Ammon's horn (tissue), 1 donor: ENCODE measurements at places on chromosomes 5 and 9.

- DNase-seq: no peak
Observed at GRCh38 chr9:70324963-70325362, 66.2 kb downstream of the SMC5 start.

DNA sequence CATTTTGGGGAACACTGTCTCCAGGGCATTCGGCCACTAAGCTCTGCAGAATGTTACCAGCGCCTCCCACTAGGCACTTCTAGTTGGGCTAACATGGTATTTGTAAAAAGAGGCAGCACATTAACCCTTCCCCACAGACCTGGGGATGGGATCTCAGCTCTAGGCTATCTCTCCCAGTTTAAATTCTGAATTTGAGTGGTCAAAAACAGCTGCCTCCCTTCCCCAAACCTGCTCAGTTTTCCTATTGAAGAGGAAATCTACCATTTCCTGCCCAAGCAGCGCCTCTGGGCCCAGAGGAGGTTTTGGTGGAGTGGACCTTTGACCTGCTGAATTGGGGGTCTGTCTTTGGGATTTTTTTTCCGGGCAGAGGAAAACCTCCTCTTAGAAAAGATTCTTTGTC, 53.2 kb downstream of the ENC1 start:
- no peak for DNase-seq

DNA sequence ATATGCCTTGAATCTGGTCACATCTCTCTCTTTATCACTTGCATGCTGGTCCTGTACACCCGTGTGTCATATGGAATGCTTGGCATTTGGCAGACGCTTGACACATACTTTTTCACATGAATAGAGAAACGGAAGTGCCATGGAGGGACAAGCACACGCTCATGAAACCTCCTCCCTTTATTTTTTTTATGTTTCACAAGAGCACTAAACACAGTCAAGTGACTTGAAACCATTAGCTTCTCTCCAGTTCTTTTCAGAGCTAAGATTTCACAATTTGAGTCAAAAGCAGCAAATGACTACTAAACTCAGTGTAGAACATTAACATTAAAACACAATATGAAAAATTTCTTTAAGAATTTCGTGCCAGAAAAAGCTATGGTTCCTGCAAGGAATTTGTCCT, 151.1 kb downstream of the DOCK2 start:
- no peak for DNase-seq

DNA sequence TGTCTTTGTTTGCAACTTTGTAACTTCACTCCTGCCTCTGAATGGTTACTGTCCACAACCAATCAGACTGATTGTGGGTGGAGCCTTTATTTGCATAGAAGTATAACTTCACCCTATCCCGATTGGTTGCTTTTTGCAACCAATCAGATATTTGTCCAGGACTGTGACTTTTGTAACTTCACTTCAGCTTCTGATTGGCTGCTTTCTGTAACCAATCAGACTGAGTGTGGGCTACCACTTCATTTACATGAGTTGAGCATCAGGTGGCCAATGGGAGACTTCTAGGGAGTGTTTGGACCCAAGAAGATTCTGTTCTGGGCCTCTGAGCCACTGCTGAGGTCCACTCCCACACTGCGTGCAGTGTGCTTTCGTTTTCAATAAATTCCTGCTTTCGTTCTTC, 1810.7 kb upstream of the CDH6 start:
- no peak for DNase-seq

DNA sequence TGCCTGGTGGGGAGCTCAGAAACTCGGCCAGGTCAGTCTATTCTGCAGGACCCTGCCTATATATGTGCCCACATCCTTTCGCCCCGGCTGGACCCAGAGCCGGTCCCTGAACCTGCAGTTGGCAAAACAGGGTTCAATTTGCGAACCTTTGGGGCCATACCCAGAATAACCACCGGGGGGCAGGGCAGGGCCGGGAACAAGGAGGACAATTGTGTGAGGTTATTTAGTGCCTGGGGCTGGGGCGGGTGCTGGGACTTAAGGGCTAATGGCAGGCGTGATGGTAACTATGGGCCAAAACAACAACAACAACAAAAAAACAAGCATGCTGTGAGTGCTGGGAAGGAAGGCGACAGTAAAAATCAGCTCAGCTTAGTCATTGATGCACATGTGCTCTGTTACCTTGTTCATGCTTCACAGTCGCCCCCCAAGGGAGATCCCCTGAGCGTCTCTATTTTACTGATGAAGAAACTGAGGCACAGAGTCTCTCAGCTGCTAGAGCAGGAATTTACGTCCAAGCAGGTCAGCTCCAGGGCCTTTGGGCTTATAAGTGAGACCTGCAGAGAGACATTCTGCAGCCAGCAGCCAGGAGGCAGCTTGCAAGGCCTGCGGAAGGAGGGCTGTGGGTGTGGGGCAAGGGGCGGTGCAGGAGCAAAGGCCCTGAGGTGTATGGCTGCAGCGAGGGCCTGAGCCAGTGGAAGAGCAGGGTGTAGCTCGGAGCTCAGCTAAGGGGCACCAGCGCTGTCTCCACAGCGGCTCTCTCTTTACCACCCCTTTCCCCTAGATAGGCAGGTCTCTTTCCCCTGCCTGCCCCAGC, 106.0 kb downstream of the PHF2 start:
- DNase-seq: peak; percentile 36
